WERI-Rb-1 (cell line): ENCODE measurements at places on chromosomes 1 and 21.

- no peak for DNase-seq
Observed at GRCh38 chr1:18434041-18434440, 46.7 kb upstream of the KLHDC7A start.

DNA sequence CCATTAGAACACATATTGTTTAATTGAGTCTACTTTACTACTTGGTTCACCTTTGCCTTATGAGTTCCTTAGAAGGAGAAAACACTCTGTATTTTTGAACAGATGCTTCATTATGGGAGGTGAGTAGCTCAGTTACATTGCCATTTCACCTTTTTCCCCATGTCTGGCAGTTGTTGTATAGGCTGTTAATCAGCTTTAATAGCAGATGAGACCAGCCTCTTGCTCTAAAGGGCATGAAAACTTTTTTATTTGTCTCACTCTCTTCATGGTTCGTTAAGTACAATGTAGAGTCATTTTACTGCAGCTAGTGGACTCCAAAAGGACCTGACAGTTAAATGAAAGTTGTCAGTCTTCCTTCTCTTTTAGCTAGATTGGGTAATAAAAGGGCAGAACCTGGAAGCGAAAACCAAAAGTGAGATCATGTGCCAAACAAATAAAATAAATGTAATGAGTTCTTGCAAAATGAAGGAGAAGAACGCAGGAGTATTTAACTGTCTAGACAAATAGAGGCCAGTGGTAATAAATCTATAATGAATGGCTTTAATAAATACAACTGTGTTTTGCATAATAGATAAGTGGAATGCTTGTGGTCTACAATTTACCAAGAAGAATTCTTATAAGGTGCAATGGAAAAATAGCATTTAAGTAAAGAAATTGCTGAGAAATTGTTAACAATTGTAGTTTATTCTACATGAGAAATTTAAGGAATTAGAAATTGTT lies 180.0 kb upstream of the NEGR1 start:
- no peak for DNase-seq

DNA sequence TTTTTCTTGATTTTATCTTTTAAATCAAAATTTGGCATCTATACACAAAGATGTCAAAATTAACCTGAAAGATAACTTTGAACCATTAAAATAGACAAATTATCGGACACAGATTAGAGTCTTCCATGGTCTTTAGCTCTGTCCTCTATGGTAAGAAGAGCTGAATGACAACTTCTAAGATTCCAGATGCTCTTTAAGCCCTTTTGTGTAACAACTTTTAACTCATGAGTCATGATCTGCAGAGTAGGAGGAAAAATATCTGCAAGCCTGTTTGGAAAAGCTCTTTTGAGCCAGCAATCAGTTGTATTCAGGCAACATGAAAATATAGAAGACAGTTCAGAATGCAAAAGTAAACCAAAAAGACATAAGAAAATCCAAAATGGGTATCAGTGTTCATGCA lies 37.8 kb downstream of the TTC13 start:
- no peak for DNase-seq

GRCh38 chr1:38139738-38140487 lies 93.3 kb upstream of the POU3F1 start:
- no peak for DNase-seq

DNA sequence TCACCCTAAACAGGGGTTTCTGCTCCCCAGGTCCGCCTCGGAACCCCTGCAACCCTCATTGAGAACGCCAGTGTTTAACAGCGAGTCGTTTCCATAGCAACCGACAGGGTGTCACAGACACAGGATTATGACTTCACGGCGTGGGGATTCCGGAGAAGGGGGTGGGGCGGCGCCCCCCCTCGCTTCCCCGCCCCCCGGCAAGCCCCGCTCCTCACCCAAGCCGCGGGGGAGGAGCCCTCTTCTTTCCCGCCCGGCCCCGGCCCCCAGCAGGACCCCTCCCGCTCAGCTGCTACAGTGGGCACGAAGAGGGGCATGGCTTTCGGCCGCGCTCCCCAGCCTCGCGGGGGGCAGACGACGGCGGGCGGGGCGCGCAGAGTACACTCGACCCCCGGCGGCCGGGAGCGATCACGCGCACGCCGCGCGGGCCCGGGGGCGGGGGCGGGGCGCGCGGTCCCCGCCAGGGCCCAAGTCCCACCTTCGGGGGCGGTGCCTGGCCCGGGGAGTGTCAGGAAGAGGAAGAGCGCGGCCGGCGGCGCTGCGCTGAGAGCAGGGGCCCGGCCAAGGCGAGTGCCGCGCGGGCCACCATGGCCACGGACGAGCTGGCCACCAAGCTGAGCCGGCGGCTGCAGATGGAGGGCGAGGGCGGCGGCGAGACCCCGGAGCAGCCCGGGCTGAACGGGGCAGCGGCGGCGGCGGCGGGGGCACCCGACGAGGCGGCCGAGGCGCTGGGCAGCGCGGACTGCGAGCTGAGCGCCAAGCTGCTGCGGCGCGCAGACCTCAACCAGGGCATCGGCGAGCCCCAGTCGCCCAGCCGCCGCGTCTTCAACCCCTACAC lies at the start of gene EFHD2:
Gene EFHD2 (plus strand): TSS at position 501 of the 835 bp plus-strand sequence. CDS start 84 bp downstream, at position 585.
- DNase-seq: peak; percentile 91

DNA sequence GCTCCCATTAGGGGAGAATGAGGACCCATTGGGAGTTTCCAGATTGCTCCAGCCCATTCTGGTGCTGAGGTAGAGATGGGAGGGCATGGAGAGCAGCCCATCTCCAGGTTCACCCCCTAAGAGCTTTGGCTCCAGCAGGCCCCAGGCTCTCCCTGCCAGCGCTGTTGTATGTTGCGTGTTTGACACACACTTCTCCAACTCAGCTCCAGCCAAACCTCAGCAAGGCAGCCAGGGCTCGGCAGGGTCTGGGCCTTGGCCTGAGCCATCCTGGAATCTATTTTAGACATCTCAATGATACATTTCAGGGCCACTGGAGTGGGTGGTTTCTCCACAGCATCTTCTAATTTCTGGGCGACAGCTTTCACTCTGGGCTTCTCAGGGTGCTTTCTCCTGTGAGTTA lies 117.0 kb downstream of the NAV1 start:
- no peak for DNase-seq

GRCh38 chr1:172135978-172136610 lies 284.4 kb upstream of the C1orf105 start:
- no peak for DNase-seq

- DNase-seq: no peak
Observed at GRCh38 chr1:231867607-231868006, 241.0 kb downstream of the DISC1 start.

DNA sequence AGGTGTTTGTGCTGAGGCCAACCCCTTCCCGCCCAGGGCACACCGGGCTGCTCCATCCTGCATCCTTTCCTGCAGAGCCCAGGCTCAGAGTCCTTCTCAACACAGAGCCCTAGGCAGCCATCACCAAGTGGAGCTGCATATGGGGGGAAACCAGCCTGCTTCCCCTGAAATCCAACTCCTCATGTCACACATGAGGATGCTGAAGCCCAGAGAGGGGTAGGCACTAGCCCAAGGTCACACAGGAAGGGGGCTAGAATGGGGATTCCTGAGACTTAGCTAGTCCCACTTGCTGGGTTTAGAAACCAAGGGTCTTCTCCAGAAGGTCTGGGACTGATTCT lies 5.5 kb upstream of the TNFRSF1B start:
- no peak for DNase-seq

GRCh38 chr1:36134505-36135329 lies 9.7 kb upstream of the COL8A2 start:
- peak; percentile 68 for DNase-seq

DNA sequence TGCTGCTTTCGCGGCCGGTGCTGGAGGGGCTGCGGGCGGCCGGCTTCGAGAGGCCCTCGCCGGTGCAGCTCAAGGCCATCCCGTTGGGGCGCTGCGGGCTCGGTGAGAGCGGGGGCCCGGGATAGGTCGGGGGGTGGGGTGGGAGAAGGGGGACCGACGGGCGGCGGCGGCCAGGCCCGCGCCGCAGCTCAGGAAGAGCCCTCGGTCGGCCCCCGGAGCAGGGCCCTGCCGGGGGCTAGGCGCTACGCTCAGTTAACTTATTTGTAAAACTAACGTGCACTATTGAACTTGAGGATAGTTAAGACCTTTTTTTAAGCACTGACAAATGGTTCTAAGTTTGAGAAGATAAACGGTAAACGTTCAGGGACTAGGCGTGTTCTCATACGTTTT lies 418 bp downstream of the DDX20 start:
- no peak for DNase-seq

- no peak for DNase-seq
Observed at GRCh38 chr1:67647036-67647798, 37.8 kb upstream of the GADD45A start.

DNA sequence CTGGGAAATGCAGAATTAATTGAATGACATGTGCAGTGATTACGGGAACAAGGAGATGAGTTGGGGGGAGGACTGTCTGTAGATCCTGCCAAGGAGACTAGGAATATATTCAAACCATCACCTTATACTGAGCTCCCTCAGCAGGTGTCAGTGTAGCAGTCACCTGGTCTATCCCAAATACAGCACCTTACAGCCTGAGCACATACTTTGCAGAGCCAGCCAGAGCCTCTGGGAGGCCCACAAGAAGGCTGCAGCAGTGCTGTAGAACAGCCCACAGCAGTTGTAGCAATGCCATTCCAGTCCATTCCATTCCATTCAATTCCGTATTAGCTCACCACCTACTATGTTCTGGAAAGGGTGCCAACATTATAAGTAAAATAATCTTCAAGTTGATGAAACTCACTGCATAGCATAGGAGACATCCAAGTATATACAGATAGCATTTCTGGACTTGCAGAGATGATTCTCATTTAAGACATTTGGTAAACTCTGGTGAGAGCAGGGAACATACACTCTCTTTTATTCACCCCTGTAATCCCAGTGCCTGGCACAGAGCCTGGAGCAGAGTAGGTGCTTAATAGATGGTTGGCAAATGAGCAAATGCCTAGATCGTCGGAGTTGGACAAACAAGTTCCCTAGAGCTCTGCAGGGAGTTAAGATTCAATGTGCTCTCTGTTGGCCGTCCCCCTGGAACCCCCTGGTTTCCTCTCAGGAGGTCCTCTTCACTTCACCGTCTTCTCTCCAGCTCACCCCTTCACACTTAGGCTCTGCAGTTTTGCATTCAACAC lies 44.7 kb downstream of the KCNC4 start:
- DNase-seq: no peak

GRCh38 chr1:246020211-246020954 lies 486.7 kb downstream of the SMYD3 start:
- DNase-seq: no peak

- no peak for DNase-seq
Observed at GRCh38 chr1:44881011-44881632, 38.1 kb upstream of the PTCH2 start.

DNA sequence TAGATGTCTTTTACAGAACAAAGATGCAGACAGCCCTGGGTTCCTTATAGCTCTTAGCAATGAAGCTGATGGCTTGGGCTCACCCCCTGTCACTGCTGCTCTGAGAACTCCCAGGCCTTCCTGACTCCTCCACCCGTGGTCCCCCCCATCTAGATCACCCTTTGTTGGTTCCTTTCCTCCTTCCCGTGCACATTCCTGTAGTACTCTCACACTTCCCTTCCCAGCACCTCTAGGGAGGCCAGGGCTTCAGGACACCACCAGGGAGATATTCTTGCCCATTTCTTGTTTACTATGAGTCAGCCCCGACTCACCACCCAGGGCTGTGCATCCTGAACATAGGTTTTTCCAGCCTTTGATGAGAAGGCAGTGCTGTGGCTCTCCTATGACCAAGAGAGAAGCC lies 14.4 kb upstream of the NOS1AP start:
- no peak for DNase-seq

DNA sequence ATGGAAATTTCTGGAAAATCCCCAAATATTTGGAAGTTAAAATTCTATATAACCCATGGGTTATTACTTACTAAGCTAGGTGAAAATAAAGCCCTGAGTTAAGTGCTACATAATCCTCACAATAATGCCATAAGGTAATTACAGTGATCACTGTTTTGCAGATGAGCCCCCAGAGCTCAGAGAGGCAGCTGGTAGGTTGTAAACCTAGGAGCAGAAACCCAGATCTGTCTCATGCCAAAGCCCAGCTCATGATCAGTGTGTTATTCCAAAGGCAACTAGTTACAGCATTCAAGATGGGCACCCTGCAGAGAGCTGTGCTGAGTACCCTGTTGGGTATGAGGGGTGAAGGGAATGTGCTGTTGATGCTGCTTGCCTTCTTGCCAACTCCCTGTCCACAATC lies 10.8 kb upstream of the MYOG start:
- DNase-seq: peak; percentile 85

- no peak for DNase-seq
Observed at GRCh38 chr1:206094024-206094423, 23.2 kb downstream of the AVPR1B start.

DNA sequence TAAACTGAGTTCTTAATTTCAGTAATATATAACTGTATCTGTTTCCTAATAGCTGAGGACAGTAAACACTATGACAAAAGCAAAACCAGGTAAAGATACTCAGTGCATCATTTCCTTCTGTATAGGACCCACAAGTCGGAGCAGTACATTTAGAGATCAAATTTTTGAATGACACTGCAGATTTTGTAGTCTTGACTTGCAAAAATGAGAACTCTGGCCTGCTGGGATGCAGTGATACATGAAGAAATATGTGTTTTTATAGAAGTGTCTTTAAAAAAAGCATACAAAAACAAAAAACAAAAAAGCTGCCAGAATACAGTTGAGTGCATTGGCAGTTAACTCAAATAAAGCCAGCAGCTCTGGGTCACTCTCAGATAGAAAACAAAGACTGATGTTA lies 19.0 kb downstream of the GART start:
- DNase-seq: no peak

DNA sequence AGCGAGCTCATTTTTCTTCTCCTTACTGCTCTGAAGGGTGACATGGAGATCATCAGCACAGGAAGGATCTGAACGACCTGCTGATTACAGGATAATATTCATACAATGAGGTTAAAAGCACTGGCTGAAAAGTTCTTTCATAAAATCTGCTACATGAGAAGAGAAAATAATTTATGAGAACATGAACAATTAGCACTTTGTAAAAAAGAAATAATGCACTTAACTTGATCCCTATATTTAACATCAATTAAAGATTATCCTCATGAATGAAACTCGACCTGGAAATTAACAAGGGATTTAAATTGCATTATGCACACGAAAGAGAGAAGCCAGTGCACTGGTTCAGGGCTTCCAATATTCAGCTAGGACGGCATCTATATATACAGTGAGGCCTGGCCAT lies 46.6 kb downstream of the RRAGC start:
- DNase-seq: no peak

GRCh38 chr1:84192681-84193080 lies 48.6 kb downstream of the PRKACB start:
- no peak for DNase-seq
